ENCODE measurements at places on chromosomes 5 and 9.

DNA sequence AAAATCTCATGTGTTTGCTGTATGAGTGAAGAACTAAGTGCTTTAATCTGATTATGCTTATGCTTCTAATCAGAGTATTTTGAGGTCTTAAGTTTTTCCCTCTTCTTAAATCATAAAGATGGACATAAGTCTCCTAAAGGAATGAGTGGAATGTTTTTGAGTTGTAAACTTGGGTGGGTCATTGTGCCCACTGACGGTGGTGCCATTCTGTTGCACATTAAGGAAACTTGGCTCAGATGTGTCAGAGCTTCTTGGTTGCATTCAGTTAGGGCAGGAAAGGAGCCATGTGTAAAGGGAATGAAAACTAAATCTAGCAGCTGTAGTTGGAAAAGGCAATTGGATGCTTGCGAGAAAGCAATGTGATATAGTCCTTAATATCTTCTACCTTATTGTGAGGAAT, 256.6 kb downstream of the FANCC start:
- DNase-seq, result no peak

- DNase-seq, result no peak
Observed at GRCh38 chr9:72453797-72454196, 67.6 kb upstream of the TMC1 start.

DNA sequence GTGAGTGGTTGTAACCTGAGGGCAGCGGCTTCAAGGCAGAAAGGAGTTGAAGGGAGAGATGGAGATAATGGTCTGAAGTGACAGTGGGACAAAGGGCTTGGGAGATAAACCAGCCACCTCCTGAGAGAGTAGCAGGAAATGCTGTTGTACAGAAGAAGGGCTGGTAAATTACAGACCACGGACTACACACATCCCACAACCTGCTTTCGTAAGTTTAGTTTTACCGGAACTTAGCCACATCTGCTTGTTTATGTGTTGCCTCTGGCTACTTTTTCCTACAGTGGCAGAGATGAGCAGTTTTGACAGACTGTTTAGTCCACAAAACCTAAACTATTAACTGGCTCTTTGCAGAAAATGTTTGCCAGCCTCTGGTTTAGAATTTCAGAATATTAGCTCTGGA, 269.5 kb downstream of the ARHGEF28 start:
- DNase-seq, result no peak

- DNase-seq, result no peak
Observed at GRCh38 chr9:42386477-42386876, 203.0 kb downstream of the SPATA31A6 start.

All from fibroblast of skin of left quadriceps (primary cell).